ENCODE measurements at places on chromosomes 6 and 20.

DNA sequence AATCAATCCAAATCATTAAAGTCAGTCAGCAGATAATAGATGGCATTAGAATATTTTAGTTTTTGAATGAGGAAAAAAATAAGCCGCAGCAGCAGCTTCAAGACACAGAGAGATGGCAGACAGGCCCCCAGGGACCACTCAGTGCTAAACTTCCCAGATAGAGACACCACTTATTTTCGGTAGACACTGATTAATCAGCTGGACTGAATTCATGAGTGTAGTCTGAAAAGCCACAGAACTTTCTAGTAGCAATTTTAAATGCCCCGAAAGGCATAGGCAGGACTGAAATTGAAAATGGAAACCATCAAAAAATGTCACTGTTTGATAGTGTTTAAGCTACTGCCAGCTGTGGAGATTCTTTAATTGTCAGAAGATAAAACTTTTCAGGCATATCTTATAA, 3.1 kb upstream of the CLDN20 start:
- DNase-seq, result no peak

- DNase-seq, result no peak
These were observed 50.3 kb downstream of the PRR18 start for GRCh38 chr6:166257911-166258318.

DNA sequence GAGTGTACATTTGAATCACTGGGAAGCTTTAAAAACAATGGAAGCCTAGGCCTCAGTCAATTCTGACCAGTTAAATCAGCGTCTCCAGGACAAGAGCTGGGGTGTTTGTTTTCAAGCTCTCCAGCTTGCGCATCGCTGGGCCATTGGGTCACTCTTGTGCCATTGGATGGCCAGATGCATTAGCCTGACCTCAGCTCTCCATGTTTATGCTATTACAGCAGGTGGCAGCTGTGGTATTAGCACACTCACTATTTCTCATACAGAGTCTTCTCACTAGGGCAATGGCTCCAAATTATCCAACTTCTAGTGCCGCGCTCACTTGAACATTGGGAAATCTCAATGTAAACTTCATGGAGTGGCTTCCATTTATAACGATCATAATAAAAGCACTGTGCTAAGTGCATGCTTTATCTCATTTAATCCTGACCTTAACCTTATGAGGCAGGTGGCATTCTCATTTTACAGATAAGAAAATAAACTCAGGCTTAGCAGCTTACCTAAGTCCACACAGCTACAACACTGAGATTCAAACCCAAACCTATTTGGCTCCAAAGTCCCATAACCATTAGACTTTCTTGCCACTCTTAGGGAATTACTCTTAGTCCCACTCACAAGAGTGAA, 108.8 kb downstream of the PPP1R14C start:
- DNase-seq, result no peak

DNA sequence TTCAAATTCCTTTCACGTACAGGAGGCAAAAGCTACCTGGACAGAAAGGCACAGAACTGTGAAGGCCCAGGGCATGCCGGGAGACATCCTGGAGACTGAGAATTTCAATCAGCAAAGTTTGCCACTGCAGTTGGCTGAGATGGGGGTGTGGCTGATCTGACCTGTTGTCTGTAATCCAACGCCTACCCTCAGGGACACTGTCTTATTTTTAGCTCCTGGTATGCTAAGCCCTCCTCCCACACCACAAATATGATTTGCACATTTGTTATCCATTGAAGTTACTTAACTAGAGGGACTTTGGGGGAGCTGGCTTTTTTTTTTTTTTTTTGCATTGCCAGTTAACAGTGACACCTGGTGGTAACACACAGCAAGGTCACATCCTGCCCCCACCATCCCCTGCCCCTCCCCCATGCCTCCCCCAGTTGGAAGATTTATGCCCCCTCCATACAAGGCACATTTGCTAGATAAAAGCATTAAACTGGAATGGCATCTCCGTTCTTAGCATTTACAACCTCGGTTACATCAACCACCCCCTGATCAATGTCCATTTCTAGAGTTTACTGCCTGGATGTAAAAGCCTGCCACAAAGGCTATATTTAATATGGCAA, 40.4 kb downstream of the TTI1 start:
- no peak for DNase-seq

GRCh38 chr6:22709803-22710202, 140.4 kb downstream of the HDGFL1 start:
- no peak for DNase-seq

GRCh38 chr6:1630771-1631217, 21.1 kb downstream of the FOXC1 start:
- DNase-seq, result no peak

GRCh38 chr20:36035745-36036144, 67.4 kb downstream of the CNBD2 start:
- no peak for DNase-seq

Measured in activated gamma-delta T cell (primary cell).